ENCODE measurements at places on chromosomes 1 and 21. TPM values are rescaled to one million over a fixed set of nuclear protein-coding genes. Genes with fewer than 3 reads are reported as not detected.

Gene OR2T11
- not detected for total RNA-seq

Gene EPS15
- total RNA-seq: 58.7 TPM

Gene SRGAP2B
- 23.8 TPM for total RNA-seq

Gene BGLAP
- total RNA-seq: not detected

Gene CAMK1G
- 2.6 TPM for total RNA-seq

Gene LTN1
- 30.0 TPM for total RNA-seq

Gene CLIC6
- under 0.01 TPM for total RNA-seq

Gene PDPN
- 28.7 TPM for total RNA-seq

Gene CD1E
- total RNA-seq: not detected

Gene CD247
- total RNA-seq: not detected

Gene FAAP20
- 30.3 TPM for total RNA-seq

Gene CD160
- total RNA-seq: under 0.01 TPM

Gene FAM163A
- total RNA-seq: under 0.01 TPM

Gene OR2L8
- total RNA-seq: not detected

Gene AMPD1
- total RNA-seq: not detected

Gene HAO2
- not detected for total RNA-seq

Gene B4GALT3
- 22.5 TPM for total RNA-seq

Gene SMPDL3B
- total RNA-seq: not detected

Gene WNT2B
- total RNA-seq: 2.6 TPM

Gene LMX1A
- total RNA-seq: not detected

Gene GREM2
- 1.3 TPM for total RNA-seq

Gene CFAP410
- total RNA-seq: 9.5 TPM

Gene C1QTNF12
- 0.32 TPM for total RNA-seq

Gene F5
- not detected for total RNA-seq

Gene SH3D21
- 3.9 TPM for total RNA-seq

Gene PDC
- total RNA-seq: not detected

Gene SGIP1
- 98.9 TPM for total RNA-seq

Gene ARHGAP30
- total RNA-seq: not detected

Gene ITLN2
- not detected for total RNA-seq

Gene RHD
- not detected for total RNA-seq

Gene SLC35D1
- 25.0 TPM for total RNA-seq

Gene TNFRSF9
- total RNA-seq: 0.43 TPM

Gene CTPS1
- 48.0 TPM for total RNA-seq

Gene CLEC20A
- total RNA-seq: not detected

Gene OLIG1
- total RNA-seq: not detected

Gene CACHD1
- total RNA-seq: 11.9 TPM

Gene LYPD8
- total RNA-seq: under 0.01 TPM

Gene CNR2
- total RNA-seq: not detected
